ENCODE measurements at places on chromosomes 3 and 15.

DNA sequence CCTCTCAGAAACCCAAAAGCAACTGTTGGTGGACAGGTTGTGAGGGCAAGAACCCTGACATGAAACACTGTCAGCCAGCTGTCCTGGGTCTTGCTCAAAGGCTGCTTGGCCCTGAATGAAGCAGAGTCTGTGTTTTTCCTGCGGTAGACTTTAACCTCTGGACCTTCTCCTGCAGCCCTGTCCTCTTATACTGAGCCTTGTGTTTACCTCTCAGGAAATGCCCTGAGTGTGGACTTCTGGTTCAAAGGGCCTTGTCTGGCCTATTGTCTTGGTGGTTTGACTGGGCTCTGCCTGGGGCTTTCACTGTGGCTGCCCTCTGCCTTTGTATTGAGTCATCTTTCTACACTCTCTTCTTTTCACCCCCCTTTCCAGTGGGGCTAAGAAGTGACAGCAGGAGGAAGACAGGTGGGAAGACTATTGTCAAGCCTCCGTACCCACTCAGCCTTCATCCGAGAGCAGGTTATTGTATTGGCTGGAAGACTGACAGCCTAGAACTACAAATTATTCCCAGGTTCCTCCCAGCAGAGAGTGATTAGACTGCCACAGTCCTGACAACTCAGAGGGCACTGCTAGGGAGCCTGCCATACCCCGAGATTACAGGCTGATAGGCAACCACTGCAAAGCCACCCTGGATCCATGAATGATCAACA is 3.5 kb downstream of the SEC13 start:
- DNase-seq: no peak

DNA sequence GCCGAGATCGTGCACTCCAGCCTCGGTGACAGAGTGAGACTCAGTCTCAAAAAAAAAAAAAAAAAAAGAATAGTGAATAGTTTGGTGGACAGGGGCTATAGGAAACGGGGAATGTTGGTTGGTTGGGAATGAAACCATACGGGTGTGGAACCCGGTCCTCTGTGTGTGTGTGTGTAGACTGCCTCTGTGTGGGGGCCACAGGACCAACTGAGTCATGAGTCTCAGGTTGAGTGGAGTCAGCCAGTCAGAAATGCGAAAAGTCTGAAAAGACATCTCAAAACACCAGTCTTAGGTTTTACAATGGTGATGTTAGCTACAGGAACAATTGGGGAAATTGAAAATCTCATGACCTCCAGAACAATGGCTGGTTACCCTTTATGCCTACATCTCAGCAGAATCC is 44.5 kb downstream of the ZDHHC19 start:
- DNase-seq: no peak

GRCh38 chr3:128846486-128846891 is 32.9 kb upstream of the ACAD9 start:
- no peak for DNase-seq

GRCh38 chr3:125175295-125176078 is 37.1 kb downstream of the SLC12A8 start:
- DNase-seq: no peak
